ENCODE measurements at places on chromosomes 12 and 14.
A peak's percentile ranks its signal among the peaks of the same experiment; 100 is the strongest.

GRCh38 chr12:102316723-102317122 is 119.1 kb upstream of the PMCH start:
- no peak for DNase-seq

DNA sequence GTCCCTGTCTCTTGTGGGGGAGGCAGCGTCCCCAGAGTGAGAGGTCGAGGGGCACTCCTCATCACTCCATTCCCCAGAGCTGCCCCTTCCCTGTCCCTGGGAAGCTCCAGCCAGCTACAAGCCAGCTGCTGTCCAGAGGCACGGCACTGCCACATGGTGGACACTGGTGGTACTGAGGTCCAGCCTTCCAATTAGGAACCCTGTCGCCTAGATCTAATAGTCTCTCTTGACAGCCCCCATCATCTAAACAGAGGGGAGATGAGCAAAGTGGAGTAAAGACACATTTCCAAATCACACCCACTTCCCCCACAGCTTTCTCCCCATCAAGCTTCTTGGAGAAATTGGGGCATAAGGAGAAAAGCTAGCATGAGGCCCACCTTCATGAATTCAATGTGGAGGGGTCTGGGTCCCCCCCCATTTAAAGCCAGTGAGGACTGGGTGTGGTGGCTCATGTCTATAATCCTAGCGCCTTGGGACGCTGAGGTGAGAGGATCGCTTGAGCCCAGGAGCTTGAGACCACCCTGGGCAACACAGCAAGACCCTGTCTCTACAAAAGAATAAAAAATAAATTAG is 2.1 kb upstream of the INHBE start:
- DNase-seq: peak; percentile 41

GRCh38 chr12:47178014-47178413 is 98.3 kb upstream of the AMIGO2 start:
- no peak for DNase-seq

- DNase-seq: no peak
Observed at GRCh38 chr12:87861791-87862190, 167.4 kb downstream of the C12orf50 start.

GRCh38 chr14:66380143-66380542 is 106.0 kb upstream of the CCDC196 start:
- no peak for DNase-seq

GRCh38 chr12:3041558-3042164 is 35.5 kb upstream of the TSPAN9 start:
- peak; percentile 69 for DNase-seq

GRCh38 chr12:31518680-31519227 is 72.2 kb downstream of the DENND5B start:
- no peak for DNase-seq

DNA sequence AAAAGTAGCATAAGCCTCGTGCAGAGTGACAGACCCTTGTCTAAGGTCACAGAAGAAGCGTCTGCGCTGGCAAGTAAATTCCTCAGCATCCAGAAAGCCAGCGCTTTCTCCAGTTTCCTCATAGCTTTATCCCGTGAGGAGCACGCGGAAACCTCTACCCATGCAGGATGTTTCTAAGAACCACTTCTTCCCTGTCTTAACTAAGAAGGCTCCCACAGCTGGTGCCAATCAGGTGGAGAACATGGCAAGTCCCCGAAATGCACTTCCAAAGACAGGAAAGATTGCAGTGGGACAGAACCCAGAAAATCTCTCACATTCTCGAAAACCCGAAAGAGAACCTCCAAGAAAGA is 968 bp upstream of the ARID4A start:
- no peak for DNase-seq

DNA sequence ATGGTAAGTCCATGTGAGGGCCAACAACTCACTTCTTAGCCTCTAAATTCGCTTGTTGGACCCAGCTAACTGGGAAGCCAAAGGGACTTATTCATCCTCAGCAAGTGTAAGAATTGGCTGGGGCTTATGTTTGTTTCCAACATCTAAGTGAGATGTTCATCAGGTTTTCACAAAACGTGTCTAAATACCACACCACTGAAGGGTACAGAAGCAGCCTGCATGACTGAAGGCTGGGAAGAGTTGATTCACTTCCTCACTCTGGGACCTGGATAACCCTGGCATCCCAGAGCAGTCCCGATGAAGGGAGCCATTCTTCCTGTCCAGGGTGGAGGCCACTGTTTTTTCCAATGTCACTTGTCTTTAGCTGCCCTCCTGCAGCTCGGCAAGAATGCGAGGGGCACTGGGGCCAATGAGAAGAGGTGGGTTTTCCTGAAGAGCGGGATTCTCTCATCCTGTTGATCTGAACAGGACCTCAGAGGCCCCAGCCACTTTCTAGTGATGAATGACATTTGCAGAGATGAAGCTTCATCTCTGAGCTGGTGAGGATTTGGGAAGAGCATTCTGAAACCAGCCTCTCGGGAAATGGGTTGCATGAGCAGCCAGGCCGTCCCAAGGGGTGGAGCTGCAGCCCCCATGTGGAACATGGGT is 12.2 kb upstream of the COL2A1 start:
- no peak for DNase-seq

DNA sequence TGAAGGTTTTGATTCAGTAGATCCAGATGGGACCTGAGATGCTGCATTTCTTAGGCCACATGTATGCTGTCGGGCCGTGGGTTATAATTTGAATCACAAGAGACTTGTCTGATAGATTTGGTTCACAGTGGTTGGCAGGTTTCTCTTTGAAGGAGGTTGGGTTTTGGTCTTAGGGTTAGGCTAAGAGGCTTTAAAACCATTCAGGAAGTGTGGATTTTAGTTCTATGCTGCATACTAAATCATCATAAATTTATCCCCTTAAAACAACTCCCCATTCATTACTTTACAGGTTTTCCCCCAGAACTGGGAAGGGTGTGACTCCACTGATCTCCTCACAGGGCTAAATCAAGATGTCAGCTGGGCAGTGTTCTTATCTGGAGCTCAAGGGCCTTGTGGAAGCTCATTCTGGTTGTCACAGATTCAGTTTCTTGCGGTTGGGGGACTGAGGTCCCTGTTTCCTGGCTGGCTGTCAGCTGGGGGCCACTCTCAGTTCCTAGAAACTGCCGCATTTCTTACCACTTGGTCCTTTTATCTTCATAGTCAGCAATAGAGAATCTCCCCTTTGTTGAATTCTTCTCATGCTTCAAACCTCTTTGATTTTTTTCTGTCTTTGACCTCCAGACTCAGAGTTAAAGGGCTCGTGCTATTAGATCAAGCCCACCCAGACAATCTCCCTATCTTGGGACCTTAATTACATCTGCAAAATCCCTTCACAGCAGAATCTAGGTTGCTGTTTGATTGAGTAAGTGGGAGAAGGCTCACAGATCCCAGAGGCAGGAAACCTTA is 20.6 kb upstream of the PCNX1 start:
- no peak for DNase-seq

- no peak for DNase-seq
Observed at GRCh38 chr12:93226361-93226760, 151.4 kb upstream of the NUDT4 start.

DNA sequence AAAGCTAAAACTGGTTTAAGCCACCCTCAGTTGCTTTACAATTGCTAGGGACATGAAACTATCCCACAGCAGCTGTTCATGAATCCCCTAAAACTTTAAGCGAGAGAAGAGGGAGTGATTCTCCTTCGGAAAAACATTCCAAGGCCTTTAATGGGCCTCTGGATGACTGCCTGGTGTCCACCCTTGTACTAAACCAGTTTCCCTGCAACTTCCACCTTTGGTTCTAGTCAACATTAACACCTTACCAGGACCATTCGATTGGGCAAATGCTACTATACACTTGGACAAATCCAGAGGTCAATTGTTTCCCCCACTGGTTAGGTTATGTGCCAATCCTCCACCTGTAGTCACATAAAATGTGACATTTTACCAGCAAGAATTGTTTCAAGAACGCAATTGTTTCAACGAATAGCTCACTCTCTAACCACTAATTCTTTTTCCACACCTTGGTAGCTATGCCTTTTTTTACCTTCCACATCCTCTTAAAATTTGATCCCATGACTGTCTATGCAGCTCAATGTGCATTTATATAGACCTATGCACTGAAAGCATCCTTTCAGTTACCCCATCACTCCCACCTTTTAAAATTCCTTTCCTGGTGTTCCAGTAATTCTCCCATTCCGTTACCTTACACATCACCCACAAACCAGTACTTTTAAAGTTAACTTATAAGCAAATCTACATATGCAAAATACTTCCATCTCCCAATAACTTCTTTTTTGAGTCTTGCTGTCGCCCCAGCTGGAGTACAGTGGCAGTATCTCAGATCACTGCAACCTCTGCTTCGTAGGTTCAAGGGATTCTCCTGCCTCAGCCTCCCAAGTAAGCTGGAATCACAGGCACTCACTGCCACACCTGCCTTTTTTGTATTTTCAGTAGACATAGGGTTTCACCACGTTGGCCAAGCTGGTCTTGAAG is 3.6 kb downstream of the UBC start:
- DNase-seq: no peak

- no peak for DNase-seq
Observed at GRCh38 chr12:8912914-8913313, 1.4 kb upstream of the PHC1 start.

- DNase-seq: peak; percentile 88
Observed at GRCh38 chr14:104680806-104681688, 8.4 kb upstream of the INF2 start.

- no peak for DNase-seq
Observed at GRCh38 chr12:49251357-49251756, 13.5 kb upstream of the TUBA1C start.

GRCh38 chr14:85535991-85536832 is 6.3 kb downstream of the FLRT2 start:
- DNase-seq: peak; percentile 49

- DNase-seq: no peak
Observed at GRCh38 chr14:50601394-50601793, 41.4 kb downstream of the ATL1 start.

- DNase-seq: no peak
Observed at GRCh38 chr12:15600223-15600935, 188.8 kb downstream of the EPS8 start.

DNA sequence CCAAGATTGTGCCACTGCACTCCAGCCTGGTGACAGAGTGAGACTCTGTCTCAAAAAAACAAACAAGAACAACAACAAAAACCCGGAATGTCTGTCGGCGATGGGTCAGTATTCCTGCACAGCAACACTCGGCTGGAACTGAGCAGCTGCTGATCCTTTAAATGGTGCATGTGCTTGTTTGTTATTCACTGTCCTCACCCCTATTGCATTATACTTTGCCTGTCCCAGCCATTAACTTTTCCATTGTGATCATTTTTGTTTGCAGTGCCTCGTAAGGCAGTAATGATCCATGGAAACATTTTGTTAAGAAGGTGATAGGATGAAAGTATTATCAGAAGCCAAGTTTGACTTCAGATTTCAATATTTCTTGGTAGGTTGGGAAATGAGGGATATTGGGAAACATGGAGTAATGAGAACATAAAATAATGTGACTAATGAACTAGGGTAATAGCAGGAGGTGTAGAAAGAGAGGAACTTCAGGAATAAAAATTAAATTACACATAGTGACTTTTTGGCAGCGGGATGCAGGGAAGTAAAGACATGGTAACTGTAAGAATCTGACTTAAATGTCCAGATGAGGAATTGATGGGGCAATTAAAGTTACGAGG is 6.1 kb downstream of the ACSS3 start:
- no peak for DNase-seq

DNA sequence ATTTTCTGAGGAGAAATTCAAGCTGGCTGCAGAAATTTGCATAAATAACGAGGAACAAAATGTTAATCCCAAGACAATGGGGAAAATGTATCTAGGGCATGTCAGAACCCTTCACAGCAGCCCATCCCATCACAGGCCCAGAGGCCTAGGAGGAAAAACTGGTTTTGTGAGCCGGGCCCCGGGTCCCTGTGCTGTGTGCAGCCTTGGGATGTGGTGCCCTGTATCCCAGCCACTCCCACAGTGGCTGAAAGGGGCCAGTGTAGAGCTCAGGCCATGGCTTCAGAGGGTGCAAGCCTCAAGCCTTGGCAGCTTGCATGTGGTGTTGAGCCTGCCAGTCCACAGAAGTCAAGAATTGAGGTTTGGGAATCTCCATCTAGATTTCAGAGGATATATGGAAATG is 57.7 kb downstream of the NPAS3 start:
- no peak for DNase-seq

- DNase-seq: no peak
Observed at GRCh38 chr12:108465417-108465816, 49.7 kb upstream of the FICD start.

- no peak for DNase-seq
Observed at GRCh38 chr12:109167781-109168180, 51.4 kb downstream of the ACACB start.

DNA sequence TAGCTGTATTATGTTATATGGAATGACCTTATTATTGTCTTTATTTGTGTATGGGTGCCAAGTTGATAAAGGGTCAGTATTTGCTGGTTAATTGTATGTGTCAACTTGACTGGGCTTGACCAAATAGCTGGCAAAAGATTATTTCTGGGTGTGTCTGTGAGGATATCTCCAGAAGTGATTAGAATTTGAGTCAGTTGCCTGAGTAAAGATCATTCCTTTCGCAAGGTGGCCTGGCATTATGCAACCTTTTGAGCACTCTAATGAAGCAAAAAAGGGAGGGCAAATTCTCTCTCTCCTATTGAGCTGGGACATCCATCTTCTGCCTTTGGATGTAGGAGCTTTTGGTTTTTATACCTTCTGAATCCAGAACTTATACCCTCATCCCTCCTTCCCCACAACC is 82.2 kb downstream of the ATXN7L3B start:
- DNase-seq: no peak

DNA sequence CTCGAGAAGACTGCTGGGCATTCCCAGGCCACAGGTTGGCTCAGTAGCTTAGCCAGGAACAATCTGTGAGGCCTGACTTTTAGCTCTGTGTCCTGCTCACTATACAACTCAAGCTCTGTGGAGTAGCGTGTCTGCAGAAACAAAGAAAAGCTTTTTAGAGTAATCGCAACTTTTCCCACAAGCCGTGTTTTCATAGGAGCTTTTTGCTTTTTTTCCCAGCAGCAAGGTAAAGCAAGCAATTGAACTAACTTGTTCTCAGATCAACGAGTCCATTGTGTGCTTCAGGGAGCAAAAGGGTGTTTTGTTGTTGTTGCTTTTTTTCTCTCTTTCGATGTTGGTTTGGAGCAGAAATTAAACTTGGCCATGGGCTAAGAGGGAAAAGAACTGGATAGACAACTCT is 97.3 kb upstream of the BCL2L14 start:
- no peak for DNase-seq

- DNase-seq: no peak
Observed at GRCh38 chr12:126258190-126258589, 1193.0 kb downstream of the AACS start.

- no peak for DNase-seq
Observed at GRCh38 chr12:54933376-54933775, 51.2 kb downstream of the TESPA1 start.

DNA sequence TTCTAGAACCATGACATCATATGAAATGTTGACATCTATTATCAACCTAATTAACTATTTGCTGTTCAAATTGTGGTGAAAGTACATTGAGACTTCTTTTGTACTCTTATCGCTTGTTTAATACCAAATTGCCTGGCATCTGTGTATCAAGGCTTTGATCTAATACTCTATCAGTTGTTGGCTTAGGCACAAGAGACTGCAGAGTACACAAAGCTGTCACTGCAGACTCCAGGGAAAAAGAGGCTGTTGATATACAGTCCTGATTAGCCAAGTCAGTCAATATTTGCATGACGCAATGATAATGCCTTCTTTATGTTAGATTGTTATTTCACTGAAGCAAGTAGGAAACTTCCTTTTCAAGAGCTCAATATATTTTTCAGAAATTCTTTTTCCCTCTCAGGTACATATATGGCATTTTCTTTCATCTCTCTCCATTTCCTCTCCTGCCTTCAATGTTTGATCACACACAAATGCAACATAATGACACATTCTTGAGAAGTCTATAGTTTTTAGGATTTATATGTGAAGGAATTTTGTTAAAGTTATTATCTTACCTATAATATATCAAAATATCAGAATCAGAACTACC is 32.3 kb upstream of the PTCSC3 start:
- no peak for DNase-seq
